ENCODE measurements at places on chromosomes 1 and 21. TPM values are rescaled to one million over a fixed set of nuclear protein-coding genes. Genes with fewer than 3 reads are reported as not detected.

- no peak for DNase-seq
These were observed 60.9 kb upstream of the S1PR1 start for GRCh38 chr1:101175886-101176285.

GRCh38 chr1:173012126-173012525, 38.6 kb downstream of the TNFSF18 start:
- no peak for DNase-seq

The NR1I3 gene
- total RNA-seq: not detected

DNA sequence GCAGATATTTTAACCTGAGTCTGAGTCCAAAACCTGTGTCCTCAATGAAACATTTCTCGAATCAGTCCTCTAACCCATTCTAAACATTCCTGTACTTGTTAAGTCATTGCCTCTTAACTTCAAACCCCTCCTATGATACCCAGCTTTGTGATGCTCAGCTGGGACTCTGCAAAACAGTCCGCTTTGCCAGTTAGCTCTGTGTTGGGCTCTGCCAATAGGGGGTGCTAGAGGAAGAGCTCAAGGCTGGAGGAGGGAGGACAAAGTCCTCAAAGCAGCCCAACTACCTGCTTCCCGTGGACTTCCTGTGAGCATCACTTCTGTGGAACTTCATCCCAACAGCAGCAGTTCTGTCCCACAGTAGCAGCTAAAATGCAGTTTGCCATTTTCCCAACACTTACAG, 38.1 kb upstream of the SYT14 start:
- DNase-seq: peak; percentile 49

DNA sequence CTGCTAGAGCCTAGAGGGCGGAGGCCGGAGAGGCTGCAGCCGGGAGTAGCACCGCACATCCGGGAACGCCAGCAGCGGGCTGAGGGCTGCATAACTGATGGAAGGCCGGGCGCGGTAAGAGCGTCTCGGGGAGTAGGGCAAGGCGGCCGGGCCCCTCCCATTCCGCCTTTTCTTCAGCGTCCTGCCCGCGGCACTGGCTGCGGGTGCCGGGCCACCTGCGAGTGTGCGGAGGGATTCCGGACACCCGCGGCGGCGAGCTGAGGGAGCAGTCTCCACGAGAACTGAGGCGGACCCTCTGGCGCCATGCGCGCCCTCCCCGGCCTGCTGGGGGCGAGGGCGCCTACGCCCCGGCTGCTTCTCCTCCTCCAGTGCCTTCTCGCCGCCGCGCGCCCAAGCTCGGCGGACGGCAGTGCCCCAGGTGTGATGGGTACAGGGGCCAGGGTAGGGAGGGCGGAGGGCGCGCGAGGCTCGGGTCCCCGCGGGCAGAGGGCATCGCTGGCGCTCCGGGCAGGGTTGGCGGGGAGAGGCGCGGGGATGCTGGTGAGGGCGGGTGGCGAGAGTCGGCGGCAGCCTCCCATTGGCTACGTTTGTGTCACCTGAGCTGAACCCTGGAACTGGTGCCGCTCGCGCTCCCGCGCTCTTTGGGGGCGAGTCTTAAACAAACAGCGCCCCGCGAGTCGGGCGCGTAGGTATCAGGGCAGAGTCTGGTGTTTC, 334.4 kb downstream of the SRGAP2C start:
- DNase-seq: peak; percentile 87

The ESRRG gene
- not detected for total RNA-seq

The BEST4 gene
- total RNA-seq: 1.8 TPM

The SPRR5 gene
- total RNA-seq: not detected

The HEYL gene
- not detected for total RNA-seq

DNA sequence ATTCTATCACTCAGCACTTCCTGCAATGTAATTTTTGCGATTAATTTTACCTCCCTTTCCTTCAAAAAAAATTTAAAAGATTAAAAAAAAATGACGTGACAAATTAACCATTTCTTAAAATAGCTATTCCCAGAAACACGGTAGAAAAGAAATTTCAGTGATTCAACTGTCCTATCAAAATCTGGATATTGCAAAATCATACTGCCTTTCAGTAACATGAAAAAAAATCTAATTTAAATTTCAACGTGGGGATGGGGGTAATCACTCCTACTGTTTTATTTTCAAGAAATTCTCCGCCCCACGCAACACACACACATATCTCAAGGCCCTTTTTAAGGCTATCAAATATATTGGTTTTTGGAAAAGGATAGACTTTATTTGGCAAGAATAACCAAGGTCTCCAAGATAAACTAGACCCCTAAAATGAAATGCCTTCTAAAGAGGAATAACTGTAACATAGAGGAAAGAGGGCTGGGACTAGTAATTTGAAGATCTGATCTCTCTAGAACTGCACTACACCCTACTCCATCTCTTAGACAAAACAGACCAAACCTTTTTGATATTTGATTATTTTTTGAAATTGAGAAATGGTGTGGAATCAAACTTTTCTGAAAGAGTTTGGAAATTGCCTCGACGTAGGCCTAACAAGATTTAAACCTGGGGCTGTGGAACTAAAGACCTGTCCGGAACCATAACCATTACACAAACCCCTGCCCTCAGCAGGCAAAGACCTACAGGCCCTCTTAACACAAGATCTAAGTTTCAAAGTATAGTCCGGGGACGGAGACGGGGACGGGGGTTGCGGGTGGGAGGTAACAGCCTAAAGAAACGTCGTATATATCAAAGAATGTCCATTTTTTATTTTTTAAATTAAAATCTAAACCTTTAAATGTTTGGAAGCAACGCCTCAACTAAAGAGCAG, 941 bp downstream of the ARNT start:
- DNase-seq: no peak

- no peak for DNase-seq
These were observed 92.9 kb upstream of the LBR start for GRCh38 chr1:225520587-225521227.

The IRF6 gene
- total RNA-seq: 1.0 TPM

All from activated naive CD4-positive, alpha-beta T cell treated with anti-CD3 and anti-CD28 coated beads, Interleukin-2, amount 50 U/mL, for 72 hours (primary cell).